ENCODE measurements at places on chromosomes 13 and 19.

- DNase-seq, result peak; percentile 50
Measured at GRCh38 chr19:37931881-37932655, 25.1 kb downstream of the SIPA1L3 start.

GRCh38 chr19:15358918-15359317, 20.7 kb downstream of the AKAP8 start:
- DNase-seq, result no peak

- DNase-seq, result no peak
Measured at GRCh38 chr13:92436924-92437323, 789.7 kb upstream of the GPC6 start.

DNA sequence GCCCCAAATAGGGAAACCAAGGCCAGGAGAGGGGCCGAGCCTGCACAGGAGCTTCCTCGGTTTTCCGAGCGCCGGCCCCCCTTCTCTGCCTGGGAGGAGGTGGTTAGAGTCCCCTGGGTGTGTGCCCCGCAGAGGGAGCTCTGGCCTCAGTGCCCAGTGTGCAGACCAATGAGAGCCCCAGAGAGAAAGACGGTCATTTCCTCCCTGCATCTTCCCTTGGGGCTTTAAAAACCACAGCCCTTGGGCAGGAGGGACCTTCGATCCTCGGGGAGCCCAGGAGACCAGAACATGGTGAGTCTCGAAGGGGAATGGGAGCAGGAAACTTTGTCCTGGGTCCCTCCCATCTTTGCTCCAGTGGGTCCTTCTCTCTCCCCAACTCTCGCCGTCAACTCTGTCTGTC, at the start of gene C5AR1:
TSS of gene C5AR1 (plus strand) at position 254 of the 400 bp plus-strand sequence. CDS start at position 289, 35 bp downstream.
- no peak for DNase-seq

DNA sequence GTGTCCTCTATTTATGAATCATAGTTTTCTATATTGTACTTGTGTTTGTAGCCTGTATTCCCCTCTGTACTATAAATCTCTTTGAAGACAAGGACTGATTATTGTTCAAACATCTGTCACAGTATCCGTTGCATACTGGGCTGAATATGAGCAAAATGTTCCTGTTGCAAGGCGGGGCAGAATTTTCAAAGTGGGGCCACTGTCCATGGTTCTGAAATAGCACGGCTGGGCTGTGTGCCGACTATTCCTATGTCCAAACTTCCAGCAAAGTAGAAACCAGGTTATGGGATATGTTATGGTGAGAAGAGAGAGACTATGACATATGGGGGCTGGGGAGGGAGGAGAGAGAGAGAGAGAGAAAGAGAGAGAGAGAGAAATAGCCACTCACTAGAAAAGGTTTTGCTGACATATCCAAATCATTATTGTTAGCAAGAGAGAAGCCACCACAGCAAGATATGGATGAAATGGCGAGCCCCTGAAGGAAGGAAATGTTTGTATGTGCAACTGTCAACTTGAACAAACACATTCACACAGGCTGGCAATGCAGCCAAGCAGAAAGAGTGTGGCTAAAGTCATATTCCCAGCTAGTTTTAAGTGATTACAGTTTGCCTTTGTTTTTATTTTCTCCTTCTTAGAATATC, 107.0 kb upstream of the GPR12 start:
- DNase-seq, result peak; percentile 76

DNA sequence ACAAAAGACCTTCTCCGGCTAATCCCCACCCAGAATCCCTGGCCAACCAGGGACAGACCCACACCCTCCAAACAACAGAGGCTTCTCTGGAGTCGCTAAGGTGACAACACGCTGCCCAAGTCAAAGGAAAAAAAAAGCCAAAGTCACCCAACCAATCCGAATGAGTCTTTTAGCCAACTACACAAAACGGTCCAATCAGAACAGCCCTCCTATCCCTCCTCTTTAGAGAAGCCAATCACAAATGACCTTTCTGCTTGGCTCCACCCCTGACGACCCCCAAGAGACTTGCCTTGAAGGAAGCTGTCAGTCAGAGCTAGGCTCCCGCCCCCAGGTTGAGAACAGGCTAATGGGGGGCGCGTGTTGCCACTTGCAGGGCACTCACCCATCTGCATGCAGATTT, 6.6 kb upstream of the FBXW9 start:
- DNase-seq, result peak; percentile 66

DNA sequence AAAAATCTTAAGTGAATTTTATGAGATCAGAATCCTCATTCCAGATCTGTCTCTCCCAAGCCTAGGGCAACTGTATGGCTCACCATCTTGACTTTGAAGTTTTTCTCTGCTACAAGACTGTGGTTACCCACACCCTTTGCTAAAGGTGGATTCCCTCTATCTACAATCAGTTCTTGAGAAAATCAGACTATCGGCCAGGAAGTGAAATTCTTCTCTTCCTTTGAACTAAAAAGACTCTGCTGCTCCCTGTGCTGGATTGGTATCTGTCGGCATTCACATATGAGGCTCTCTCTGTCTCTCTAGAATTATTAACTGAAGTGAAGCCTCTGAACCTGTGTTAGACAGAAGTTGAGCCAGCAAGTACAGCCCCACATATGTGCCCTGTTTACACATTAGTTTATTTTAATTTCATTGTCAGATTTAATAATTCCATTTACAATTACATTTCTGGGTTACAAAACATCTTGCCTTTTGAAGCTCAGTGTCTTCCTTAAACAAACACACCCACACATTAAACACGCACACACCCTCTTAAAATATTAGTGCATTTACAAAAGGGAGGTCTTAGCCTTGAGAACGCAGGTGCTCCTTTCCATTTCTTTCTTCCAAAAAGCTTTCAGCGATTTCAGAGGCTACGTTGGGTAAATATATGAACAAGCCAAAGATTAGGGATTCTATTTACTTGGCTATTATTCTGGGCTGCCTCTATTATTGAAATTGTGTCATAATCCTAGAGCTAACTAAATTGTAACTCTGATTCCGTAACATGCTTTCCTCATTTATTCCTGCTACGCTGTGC, 145.7 kb downstream of the MIPEP start:
- no peak for DNase-seq

GRCh38 chr19:22286151-22286810, at the start of gene ZNF729:
Gene ZNF729, plus strand, starts transcription at chr19:22286441. Its CDS starts 85 bp downstream, at chr19:22286526.
- no peak for DNase-seq

GRCh38 chr19:50607874-50608785, 31.6 kb downstream of the SYT3 start:
- DNase-seq, result peak; percentile 95

GRCh38 chr19:6723738-6724137, 3.3 kb upstream of the C3 start:
- no peak for DNase-seq

DNA sequence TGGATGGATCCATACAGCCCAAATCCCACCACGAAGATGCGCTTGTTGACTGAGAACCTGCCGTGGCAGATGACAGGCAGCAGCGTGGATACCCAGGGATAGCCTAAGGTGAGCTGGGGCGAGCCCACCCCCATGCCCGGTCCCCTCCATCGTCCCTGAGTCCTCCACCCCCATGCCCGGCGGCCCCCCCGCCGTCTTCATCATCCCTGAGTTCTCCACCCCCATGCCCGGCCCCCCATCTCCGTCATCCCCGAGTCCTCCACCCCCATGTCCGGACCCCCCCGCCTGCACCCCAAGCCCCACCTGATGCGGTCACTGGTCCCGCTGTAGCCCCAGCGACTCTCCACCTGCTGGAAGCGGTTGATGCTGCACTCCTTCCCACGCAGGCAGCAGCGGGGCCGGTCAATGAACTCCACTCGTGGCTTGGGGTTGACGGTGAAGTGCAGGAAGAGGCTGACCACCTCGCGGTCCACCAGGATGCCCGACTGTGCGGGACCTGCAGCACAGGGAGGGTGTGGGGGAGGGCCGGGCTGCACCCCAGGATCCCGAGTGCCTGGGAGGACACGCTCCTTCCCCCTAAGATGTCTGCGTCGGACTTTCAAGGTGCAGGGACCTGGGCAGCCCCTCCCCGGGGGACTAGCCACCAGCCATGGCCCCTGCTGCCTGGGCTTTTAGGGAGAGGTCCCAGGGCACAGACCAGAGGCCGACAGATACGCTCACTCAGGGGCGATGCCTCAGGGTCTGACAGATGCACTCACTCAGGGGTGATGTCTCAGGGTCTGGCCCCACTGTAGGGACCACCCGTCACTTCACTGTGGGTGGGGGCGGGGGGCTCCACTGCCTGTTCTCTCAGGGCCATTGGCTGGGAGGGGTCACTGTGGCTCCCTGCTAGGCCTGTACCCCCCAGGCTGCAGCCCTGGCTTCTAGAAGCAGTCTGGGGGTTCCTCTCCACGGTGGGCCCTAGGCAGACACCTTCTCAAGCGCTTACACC, 28.0 kb downstream of the BTBD2 start:
- no peak for DNase-seq

GRCh38 chr13:100707818-100708740, 33.5 kb upstream of the TMTC4 start:
- DNase-seq, result no peak

- DNase-seq, result no peak
Measured at GRCh38 chr13:109436841-109437240, 349.5 kb downstream of the IRS2 start.

DNA sequence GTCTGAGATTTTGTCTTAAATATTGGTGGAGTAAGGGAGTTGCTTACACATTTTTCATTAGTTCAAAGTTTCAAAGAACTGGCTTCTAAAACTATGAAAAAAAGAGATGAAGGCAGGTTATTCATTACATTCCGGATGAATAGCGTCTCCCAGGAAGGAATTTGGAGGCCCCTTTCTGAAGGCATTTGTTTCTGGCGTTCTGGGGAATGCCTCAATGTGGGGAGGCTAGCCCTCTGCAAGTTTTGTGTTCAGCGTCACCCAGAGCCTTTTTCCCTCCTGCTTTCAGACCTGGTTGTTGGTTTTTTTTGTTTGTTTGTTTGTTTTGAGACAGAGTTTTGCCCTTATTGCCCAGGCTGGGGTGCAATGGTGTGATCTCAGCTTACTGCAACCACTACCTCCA, 21.0 kb downstream of the FAM124A start:
- no peak for DNase-seq

GRCh38 chr19:1166872-1167573, 7.0 kb downstream of the SBNO2 start:
- no peak for DNase-seq

GRCh38 chr19:30047432-30047831, 105.4 kb downstream of the URI1 start:
- no peak for DNase-seq

DNA sequence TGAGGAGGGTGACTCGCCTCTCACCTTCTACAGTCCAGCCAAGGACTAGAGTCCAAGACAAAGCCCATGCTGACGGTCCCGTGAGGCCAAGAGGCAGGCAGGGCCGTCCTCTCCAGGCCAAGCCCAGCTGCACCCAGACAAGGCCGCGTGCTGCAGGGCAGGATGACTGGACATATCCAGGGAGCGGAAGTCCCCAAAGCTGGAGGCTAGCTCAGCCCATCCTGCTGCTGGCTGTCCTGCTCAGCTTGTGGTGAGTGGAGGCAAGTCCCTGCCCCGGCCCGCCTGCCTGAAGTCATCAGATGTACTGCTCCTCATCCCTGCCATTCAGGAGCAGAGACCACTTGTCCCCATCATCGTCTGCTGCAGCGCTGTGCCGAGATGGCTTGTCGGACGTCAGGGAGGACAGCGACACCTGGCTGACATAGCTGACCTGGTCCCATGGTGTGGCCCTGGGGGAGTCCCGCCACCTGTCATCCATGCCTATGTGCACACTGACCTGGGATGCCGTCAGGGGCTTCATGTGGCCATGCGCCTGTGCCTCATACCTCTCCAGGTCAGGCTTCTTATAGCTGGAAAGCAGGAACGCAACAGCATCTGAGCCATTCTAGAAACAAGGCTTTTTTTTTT, 72.8 kb downstream of the CCDC70 start:
- no peak for DNase-seq

- no peak for DNase-seq
Measured at GRCh38 chr13:113646921-113647340, 11.1 kb downstream of the ATP4B start.

GRCh38 chr13:19519049-19519448, 42.3 kb downstream of the TPTE2 start:
- DNase-seq, result no peak

- no peak for DNase-seq
Measured at GRCh38 chr19:7739211-7739755, 7.4 kb upstream of the CLEC4G start.

- DNase-seq, result no peak
Measured at GRCh38 chr13:109738298-109738746, 48.1 kb downstream of the IRS2 start.

DNA sequence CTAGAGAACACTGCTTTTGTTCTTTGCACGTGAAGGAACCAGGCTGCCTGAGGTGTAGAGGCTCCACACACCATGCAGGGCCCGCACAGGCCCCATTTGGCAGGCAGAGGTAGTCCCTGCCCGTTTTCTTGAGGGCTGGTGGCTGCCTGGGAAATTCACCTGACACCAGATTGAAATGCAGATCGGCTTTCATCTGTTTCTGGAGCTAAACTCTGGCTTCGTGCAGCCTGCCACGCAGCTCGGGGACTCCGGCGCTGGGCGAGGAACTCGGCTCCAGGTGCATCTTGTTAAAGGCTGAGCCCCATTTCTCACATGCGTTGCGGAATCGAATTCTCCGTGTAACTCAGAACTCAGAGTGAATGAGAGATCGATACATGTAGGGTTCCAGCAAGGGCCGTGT, 37.7 kb downstream of the ATP11A start:
- DNase-seq, result no peak

- DNase-seq, result no peak
Measured at GRCh38 chr13:61722119-61722518, 306.5 kb upstream of the PCDH20 start.

DNA sequence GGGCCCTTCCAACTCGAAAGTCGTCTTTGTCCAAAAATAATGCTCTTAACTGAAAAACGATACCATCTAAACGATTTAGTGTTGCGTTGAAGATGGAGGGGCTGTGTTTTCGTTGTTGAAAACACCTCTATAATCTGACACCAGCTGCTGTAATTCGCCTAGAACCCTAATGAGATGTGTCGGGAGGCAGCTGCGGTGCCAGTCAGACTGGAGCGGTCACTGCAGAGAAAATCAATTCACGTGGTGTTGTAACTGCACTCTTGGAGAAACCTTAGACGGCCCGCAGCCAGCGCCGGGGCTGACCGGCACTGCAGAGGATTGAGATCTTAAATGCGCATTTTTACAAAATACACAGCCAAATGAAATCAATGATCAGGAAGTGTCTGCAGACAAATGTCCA, 339.1 kb downstream of the ZNF536 start:
- peak; percentile 58 for DNase-seq

DNA sequence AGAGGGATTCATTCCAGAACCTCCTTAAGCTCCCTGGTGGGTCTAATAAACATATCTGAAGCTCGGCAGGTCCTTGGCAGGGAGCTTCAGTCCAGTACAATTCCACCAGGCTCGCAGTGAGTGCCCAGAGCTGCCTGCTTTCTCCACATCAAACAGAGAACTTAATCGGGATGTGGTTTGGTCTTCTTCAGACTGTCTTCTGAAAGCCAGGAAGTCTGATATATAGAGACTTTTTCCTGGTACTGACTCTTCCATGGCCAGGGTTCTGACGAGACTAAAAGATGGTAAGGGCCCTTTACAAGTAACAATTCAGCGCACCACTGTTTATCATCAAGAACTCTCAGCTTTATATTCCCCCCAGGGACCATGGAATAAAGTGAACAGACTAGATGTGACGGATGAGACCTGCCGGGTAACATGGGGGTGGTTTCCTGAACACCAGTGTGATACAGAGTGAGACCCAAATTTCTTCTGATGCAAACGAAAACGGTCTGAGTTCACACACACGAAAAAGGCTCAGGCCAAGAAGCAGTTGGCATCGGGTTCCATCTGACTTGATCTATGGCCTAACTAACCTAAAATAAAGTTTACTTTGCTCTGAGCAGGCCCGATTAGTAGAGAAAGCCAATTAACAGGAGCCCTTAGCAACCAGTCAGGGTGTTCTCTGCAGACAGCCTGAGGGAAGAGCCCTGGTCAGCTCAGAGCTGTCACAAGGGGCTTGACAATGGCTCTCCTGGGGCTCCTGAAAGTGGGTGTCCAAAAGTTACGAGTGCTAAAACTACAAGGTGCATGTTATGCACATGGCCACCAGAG, 29.0 kb downstream of the RANBP3 start:
- DNase-seq, result no peak

All from nephron progenitor cell (in vitro differentiated cells).